ENCODE measurements at places on chromosomes 5 and 9.

DNA sequence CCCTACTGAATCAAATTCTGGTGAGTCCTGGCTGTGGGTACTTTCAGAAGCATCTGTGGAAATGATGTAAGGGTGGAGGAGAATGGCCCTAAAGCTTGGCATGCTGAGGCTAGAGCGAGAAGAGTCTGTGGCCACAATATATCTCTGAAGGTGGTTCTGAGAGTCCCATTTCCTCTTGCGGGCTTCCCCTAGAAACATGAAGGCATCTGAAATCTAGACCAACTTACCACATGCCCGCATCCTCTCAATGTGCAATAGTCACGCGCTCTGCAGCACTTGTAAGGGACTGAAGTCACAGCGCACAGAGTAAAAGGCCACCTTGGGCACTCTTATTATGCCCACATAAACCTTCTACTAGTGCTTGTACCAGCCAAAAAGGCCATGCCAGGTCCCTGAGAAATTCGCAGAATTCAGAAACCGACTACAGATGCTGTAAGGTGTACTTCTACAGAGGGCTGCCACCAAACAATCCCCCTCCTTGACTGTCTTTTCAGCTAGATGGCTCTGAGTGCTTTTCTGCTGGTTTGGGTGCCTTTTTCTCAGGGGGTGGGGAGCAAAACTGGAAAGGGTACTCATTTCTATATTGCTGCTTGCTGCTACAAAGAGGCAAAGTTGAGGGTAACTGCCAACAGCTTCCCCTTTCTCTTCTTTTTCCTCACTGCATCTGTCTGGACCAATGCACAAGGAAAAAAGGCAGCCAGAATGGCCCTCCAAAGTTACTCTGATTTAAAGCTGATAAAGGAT lies 107.3 kb downstream of the ZDHHC21 start:
- DNase-seq = no peak

GRCh38 chr9:84647699-84648098 lies 21.8 kb upstream of the NTRK2 start:
- no peak for DNase-seq

DNA sequence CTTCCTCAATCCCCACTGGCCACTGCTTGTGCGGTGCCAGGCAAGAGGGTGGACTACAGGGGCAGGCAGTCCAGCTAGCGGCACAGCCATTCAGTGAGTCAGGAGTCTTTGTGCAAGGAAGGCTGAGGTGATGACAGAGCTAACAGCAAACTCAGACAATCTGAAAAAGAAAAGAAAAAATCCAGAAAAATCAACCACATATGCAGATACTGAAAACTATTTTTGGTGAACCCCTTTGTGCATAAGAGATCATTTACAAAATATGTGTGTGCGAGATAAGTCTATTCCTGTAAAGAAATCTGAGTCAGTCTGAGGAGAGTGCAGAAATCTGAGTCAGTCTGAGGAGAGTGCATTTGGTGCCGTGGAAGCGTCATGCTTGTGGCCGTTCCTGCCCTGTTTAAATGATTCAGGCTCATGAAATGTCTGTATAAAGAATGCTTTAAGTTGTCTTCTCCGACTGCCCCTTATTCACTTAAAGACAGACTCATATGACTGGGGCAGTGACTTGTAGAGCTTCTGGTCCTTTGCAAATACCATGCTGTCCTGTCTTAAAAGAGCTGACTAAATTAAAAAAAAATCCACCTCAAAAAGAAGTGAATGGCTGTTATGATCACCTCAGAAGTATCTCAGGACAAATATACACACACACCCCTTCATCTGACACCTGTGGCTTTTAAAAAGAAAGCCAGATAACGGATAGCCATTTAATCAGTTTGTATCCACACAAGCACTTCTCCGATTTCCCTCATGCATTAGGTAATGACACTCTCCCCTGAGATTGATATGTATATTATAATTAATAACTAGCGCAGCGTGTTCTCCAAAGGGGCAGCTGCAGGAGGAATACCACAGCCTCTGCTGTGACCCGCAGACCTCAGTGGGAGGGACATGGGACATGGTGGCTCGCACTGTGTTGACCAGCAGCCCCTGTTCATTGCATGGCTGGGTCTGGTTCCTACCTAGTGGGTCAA lies 47.3 kb downstream of the TRIO start:
- peak; percentile 99 for DNase-seq

- DNase-seq = no peak
Measured at GRCh38 chr5:122944051-122944450, 92.5 kb downstream of the PPIC start.

- no peak for DNase-seq
Measured at GRCh38 chr9:70069704-70070103, 26.1 kb downstream of the MAMDC2 start.

DNA sequence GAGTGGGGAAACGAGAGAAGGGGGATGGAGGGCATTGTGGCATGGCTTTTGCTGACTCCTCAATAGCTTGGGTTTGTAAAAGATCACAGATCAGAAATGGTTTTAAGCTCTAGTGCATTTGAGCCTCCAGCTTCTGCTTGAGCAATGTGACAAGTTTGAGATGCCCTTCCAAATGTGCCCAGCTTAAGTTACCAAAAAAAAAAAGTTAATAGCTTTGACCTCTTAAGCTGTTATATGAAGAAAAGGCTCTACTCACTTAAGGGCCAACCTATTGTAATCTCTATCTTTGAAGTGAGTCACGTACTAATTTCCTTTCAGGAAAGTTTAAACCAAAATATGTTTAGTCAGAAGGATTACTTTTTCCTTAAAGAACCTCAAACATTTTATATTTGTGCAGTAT lies 428.8 kb upstream of the ACTBL2 start:
- no peak for DNase-seq

- DNase-seq = peak; percentile 85
Measured at GRCh38 chr5:151079838-151080612, 809 bp downstream of the TNIP1 start.

DNA sequence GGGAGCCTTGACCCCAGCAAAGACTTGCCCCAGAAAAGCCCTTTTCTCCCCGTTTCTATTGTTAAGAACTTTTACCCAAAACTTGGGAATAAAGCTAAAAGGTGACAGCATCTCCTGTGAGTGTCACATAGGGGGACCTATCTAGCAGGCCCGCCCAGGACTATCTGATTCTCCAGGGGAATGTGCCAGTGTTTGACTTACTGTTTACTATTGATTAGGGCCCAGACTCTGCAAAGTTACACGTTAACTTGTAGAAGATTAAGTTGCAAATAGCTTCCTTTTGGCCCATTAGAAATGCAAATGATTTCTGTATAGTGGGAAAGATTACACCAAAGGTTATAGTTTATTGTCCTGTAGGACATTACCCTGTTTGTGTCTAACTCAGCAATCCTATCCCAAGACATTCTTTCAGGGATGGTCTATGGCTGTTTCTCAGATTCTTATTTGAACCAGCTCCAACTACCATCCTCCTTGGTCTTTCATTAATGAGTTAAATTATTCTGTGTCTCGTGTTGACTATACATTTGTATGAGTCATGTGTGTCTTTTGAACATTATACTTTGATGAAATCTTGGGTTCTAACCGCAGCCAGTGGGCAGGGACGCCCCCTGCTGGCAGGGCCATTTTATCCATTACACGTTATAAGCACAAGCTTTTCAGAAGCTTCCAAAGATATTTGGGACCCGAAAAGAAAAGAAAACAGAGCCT lies 60.7 kb downstream of the HRH2 start:
- peak; percentile 27 for DNase-seq

DNA sequence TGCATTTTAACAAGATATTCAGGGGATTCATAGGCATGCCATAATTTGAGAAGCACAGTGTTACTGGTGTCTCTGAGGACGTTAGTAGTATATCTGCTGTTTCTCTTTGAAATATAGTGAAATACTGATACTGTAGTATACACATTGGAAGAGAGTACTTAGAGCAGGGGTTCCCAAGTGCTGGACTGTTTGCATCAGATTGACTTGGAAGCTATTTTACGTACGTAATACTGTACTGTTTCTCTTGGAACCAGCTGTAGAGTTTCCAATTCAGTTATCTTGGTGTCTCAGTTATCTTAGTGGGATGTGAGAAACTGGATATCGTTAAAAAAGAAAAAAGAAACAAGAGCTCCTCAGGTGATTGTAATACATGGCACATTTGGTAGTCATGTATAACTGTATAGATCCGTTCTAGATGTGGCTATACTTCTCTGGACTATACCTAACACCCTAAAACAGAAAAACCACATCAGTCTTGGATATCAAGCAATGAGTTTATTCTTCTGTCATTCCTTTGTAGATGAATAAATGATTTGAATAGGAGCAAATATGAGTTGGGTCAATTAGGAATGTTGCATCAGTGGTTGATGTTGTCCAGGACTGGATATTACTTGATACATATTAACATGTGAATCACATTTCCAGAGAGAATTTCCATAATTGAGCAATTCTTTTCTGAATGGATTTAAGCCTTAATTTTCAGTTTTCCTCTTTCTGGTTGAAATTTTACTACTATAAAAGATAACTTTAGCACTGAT lies 33.4 kb downstream of the PRRC1 start:
- DNase-seq = no peak

DNA sequence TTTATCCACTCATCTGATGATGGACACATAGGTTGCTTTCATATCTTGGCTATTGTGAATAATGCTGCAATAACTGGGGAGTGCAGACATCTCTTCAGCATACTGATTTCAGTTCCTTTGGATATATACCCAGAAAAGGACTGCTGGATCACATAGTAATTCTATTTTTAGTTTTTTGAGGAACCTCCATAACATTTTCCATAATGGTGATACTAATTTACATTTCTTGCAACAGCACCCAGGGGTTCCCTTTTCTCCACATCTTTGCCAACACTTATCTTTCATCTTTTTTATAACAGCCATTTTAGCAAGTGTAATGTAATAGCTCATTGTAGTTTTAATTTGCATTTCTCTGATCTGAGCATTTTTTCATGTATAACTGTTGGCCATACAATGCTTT lies 34.1 kb upstream of the NR4A3 start:
- DNase-seq = no peak

DNA sequence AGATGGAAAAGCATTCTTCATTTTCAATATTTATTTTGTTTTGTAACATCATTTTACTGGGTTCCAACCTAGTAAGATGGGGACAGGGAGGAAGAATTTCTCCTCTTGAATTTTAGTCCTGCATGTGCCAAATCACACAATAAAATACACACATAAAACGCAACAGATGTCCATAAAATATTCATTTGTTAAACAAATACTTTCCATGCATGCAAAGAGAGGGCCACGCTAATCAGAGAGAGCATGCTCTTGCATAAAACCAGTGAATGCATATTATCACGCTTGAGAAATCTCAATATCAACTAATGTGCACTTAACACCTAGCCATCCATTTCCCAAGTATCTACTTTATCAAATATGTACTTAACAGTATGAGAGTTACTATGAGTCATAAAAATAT lies 212.6 kb upstream of the TARS1 start:
- no peak for DNase-seq

GRCh38 chr5:133370036-133370831 lies 242.1 kb downstream of the FSTL4 start:
- DNase-seq = no peak

DNA sequence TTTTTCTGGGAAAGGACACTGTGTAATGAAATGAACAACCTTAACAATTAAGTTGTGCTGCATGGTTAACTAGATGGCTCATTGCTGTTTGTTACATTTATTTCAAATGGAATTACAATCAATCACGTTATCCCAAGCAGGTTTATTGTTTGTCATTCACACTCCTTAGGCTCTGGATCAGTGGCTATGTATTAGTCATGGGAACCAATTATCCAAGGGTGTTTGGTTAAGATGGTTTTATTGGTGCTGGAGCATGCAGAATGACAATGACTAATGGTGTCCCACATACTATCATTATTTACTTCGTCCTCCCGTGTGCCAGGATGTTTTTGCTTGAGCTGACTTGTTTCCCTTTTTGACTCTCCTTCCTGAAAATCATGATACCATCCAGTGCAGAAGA lies 10.6 kb upstream of the TRPC7 start:
- DNase-seq = no peak

DNA sequence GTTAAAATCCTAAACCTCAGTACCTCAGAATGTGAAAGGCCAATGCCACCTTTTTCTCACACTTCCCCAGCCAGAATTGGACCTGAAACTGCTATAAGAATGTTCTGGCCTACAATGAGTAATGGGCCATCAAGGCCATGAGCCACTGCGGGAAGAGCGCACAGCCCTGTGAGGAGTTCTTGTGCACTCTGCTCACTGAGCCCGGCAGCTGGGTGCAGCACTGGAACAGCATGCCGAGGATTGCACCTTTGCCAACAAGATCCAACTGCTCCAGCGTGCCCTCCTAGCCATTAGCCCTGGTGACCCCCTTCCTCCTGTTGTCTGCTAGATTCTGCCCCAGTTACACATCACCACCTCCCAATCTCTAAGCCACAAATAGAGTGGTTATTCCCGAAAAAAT lies 758.1 kb downstream of the PRELID2 start:
- DNase-seq = no peak

GRCh38 chr5:168613996-168614395 lies 34.8 kb upstream of the PANK3 start:
- DNase-seq = no peak

- no peak for DNase-seq
Measured at GRCh38 chr9:134039386-134040175, 14.3 kb downstream of the BRD3OS start.

DNA sequence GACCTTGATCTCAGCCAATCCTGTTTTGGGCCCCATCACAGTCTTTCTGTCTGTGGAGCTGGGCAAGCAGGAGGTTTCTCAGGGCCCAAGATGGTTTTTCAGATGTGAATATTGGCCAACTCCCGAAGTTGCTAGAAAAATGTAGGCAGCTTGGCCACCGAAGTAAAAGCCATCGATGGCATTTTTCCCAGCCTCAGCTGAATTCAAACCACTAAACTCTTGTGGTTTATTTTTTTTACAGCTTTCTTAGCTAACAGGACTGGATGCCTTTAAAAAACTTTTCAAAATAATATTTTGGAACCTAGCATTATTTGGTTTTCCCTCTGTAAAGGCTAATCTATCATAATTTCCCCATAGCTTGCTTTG lies 102.5 kb upstream of the ERCC6L2 start:
- peak; percentile 88 for DNase-seq

- DNase-seq = no peak
Measured at GRCh38 chr5:8520917-8521316, 652.0 kb downstream of the MTRR start.

DNA sequence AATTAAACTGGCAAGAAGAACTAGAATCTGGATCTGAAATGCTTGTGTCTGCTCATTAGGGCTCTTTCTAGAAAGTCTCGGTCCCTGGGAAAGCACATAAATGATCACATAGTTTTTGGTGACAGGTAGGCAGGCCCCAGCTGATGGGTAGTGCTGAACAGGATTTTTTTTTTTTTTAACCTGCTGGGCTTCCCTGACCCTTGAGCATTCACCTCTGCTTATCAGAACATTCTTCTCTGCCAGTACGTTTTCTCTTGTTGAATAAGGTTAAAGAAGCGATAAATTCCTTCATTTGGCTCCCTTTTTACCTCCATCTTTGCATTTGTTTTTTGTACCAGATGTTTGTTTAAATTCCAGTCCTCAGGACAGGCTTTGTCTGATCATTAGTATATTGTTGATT lies 8.8 kb downstream of the KDM4C start:
- no peak for DNase-seq

- no peak for DNase-seq
Measured at GRCh38 chr5:113166261-113166660, 189.7 kb downstream of the DCP2 start.
